ENCODE measurements at places on chromosomes 2 and 18.

DNA sequence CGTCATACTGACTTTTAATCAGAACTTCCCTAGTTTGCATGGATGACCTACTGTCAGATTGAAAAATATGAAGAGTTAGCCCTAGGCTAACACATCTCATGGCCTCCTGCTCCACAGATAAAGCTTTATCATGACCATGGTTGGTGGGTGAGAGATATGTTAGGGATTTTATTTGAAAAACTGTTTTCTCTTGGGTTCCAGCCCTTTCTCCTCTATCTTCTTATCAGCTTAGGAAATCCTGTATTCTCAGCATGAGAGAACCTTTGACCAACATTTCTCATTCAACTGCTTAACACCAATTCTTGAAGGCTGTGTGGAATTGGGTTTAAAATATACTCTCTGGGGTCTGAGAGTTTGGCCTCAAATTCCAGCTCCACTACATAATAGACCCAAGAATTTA is 1407.0 kb upstream of the CELF4 start:
- H3K27me3 ChIP-seq = no peaks in the 10 kb centered on the region
- H3K27ac ChIP-seq = no peak overlapping the region
- DNase-seq = no peak
- no peak overlapping the region for H3K4me3 ChIP-seq
- no peaks in the 10 kb centered on the region for H3K36me3 ChIP-seq

DNA sequence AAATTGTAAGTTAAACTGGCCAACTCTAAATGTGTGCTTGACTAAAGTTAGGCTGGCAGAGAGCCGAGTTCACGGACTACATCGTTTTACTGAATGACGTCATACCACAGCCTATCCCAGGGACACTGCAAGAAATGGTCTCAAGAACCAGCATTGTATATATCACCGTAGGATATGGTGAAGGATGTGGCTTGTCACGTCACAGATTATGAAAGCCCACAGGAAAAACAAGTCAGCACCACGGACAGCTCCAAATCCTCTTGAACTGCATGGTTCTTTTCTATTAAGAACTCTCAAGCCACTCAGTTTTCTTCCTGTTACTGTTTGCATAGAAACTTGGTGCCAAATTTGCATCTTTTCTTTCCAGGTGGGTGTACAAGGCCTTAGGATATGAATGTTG is 85.1 kb upstream of the ACAA2 start:
- H3K4me1 ChIP-seq = no peaks in the 10 kb centered on the region
- no peak overlapping the region for H3K27ac ChIP-seq
- H3K27me3 ChIP-seq = no peaks in the 10 kb centered on the region
- no peaks in the 10 kb centered on the region for H3K36me3 ChIP-seq

DNA sequence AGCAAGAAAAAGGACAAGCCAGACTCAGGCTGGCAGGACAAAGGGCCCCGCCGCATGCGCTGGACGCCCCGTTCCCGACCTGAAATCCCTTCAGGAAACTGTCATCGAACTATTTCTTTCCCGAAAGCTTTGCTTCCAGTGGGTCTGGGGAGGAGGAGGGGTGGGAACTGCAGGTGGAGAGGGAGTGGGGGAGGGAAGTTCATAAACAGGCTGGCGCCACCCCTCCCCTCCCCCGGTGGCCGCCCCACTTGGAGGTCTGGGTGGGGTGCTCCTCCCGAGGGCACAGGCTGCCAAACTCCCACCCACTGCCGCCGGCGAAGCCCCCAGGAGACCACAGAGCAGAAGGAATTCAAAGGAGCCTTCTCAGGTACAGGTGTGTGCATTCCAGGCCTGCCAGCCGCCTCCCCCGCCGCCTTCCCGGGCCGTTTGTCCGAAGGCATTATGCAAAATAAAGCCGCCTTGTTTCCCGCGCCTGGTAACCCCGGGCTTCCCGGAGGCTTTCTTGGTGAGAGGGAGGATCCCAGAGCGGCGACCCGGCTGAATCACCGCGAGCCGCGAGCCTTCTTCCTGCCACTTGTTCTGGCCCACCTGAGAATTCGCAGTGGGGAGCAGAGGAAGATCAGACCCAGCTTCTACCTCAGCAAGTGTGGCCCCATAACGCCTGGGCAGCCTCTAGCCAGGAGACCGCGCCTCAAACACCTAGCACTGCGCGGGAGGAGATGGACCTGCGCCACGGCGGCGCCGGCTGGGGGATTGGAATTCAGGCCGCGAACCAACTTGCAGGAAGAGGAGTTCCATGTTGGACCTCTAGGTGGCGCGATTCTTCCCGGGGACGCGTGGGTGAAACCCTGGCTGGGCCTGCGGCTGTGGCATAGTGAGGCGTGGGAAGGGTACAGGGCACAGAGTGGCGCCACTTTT is 101.9 kb downstream of the FOXI3 start:
- H3K36me3 ChIP-seq = no peaks in the 10 kb centered on the region
- no peaks in the 10 kb centered on the region for H3K4me1 ChIP-seq
- peak; percentile 7 for DNase-seq
- peak overlapping the region; percentile 48 for H3K4me3 ChIP-seq

GRCh38 chr2:88099798-88100488 is 27.9 kb downstream of the FABP1 start:
- no peaks in the 10 kb centered on the region for H3K27me3 ChIP-seq
- H3K4me1 ChIP-seq = no peaks in the 10 kb centered on the region
- H3K27ac ChIP-seq = no peak overlapping the region

GRCh38 chr2:188456114-188456909 is 164.6 kb downstream of the GULP1 start:
- H3K4me1 ChIP-seq = no peaks in the 10 kb centered on the region
- H3K27ac ChIP-seq = no peak overlapping the region
- no peaks in the 10 kb centered on the region for H3K27me3 ChIP-seq
- no peaks in the 10 kb centered on the region for H3K36me3 ChIP-seq
- no peak for DNase-seq
- no peak overlapping the region for H3K4me3 ChIP-seq

Data from effector memory CD4-positive, alpha-beta T cell (primary cell).